ENCODE measurements at places on chromosomes 16 and 17.

DNA sequence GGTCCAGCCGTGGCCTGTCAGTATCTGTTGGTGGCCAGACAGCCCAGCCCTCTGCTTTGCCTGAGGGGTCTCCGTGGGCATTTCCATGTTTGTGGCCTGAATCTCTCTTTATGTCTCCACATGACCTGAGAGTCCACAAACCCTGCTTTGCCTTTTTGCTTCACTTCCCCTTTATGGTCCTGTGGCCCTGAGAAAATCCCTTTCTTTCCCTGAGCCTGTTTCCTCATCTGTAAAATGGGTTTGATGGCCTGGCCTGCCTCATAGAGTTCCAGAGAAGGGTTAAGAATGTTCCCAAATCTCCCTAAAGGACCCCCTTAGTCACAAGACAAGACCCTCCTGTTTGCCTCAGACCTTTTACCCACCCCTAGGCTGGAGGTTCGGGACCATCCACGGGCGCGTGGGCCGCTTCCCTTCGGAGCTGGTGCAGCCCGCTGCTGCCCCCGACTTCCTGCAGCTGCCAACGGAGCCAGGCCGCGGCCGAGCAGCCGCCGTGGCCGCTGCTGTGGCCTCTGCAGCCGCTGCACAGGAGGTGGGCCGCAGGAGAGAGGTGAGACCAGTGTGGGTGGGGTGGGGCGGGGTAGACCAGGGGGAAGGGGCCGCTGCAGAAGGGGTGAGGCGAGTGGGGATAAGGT lies 26.2 kb upstream of the ALKBH5 start:
- DNase-seq = no peak

- DNase-seq = no peak
Observed at GRCh38 chr16:69831212-69832123, 69.3 kb downstream of the WWP2 start.

- DNase-seq = no peak
Observed at GRCh38 chr17:34015253-34015652, 239.8 kb upstream of the CCL2 start.

DNA sequence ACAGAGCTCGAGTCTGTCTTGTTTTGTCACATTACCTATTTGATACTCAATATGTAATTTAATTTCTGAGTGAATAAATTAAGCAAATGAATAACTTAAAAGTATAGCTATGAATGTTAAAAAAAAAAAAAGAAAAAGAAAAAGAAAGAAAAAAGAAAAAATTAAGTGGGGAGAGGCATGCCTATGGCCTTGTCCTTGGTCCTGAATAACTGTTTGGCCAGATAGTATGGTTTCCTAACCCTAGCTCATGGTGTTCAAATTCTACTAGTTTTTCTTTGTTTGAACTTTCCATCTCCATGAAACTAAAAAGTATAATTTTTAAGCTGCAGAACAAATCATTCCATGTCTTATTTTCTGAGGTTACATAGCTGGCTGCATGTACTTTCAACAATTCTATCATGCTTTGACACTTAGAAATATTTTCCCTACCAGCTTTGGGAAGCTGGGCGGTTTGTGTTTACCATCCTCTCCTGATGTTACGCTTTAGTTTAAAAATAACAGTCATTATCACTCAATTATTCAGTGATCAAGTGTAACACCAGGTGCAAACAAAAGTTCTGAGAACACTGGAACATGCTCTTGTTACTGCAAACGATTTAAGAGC lies 31.8 kb downstream of the TOX3 start:
- no peak for DNase-seq

DNA sequence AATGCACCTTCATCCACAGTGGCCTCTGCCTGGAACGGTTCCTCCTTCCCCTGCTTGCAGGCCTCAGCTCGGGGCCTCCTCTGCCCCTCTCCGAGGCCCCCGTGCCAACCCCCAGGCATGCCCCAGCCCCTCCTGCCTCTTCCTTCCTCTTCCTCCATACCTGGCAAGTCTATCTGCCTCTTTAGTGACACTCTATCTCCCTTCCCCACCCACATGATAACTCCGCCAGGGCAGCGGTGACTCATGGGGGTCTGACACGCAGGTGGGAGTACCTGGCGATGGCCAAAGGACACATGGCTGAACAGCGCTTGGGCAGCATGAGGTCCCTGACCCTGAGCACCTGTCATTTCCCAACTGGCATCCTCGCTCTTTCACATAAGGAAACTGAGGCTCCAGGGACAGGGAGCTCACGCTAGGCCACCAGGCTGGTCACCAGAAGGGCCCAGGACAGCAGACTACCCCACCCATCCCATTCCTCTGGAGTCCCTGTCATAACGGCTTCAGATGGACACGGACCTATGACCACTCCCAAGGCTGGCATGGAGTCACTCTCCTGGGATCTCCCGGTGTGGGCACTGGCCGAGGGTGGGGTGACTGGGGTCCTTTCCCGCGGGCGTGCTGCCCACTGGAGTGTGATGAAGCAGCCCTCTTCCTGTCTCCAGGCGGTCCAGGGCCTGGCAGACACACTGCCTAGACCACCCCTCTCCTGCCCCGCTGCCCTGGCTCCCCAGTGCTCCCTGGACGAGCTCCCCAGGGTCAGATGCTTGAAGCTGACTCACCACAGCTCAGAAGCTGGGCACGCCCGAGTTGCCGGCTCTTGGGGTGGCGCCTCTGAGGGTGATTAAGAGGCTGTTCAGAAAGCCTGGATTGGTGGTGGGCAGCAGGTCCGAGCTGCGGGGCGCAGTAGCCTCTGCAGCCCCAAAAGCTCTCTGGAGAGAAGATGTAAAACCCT lies 100.6 kb downstream of the ENGASE start:
- DNase-seq = no peak

DNA sequence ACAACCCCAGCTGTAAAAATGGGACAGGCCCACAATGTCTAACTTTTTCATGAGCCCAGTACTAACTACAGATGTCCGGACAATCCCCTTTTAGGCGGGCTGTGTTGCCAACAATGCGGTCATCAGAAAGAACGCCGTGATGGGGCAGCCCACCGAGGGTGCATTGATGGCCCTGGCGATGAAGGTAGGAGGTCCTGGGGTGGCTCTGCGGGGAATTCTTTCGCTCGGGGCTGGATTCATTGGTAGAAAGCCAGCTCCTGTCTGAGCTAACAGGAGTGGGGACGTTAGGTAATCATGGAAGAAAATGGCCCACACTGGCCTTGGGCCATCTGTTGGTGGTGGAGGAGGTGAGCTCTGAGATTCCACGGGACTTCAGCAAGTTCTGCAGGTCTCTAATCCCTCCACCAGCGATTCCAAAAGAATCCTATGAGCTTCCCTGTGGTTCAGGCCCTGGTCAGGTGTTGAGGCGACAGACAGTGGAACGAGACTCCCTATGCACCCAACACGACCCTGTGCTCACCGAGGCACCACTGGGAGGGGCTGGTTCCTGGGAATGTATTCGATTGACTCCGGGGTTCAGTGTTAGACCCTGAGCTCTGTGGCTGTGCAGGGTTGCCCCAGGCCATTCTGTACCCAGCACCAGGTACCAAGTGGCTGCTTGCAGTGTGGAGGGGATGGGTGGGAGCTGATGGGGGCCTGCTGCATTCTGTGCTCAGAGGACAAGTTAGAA lies 61.9 kb downstream of the MEAK7 start:
- DNase-seq = no peak

DNA sequence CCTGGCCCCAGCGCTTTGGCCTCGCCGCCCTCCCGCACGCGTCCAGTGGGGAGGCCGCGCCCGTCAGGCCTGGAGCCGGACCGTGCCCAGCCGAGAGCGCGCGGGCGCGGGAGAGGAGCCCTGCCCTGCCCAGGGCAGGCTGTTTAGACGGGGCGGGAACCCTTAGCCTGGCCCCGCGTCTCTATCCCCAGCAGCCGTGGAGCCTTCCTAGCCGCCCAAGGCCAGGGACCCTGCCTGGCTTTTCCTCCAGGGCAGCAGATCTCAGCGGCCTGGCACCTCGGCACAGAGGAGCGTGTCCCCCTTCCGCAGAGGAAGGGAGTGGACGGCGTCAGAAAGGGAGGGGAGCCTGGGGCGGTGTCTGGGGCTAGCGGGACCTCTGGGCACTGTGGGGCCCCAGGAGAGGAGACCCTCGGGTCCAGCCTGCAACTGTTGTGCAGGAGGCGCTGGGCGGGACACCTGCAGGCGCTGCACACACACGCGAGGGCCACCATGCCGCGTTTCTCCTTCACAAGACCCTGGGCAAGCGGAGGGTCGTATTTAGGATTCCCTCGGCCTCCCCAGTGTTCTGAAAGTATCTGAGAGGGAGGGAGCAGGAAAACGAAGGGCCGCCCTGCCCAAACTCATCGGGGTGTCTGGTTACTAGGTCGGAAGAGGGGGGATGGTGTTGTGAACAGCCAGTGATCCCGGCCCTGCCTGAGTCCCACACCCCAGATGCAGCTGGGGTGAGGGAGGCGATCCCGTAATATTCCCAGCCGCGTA lies 2.3 kb upstream of the NPTX1 start:
- DNase-seq = no peak

DNA sequence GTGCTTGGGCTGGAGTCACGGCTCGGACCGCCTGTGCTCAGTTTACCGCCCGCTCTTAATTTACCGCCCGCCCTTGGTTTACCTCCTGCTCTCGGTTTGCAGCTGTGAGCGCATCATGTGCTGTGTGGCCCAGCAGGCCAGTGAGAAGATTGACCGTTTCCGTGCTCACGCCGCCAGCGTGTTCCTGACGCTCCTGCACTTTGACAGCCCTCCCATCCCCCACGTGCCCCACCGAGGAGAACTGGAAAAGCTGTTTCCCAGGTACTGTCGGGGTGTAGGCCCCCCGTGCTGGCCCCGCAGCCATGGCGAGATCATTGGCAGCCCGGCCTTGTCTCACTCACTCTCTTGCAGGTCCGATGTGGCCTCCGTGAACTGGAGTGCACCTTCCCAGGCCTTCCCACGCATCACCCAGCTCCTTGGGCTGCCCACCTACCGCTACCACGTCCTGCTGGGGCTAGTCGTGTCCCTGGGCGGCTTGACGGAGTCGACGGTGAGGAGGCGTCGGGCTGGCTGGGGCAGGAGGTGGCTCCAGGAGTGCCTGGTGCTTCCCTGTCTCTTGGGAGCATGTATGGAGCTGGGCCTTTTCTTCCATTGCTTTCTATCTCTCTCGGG lies 89.3 kb upstream of the ZNF750 start:
- no peak for DNase-seq

DNA sequence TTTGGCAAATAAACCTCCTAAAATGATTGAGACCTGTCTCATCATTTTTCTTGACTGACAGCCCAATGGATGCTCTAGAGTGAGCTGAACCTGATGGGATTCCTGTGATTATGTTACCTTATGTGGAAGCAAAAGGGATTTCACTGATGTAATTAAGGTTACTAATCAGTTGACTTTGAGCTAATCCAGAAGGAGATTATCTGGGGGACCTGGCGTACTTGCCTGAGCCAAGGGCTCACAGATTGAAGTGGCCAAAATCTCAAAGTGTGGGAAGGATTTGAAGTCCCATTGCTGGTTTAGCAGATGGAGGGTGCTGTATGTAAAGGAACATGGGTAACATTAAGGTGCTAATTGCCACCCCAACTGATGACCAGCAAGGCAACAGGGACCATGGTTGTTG lies 214.0 kb downstream of the CPPED1 start:
- DNase-seq = no peak

GRCh38 chr16:87412996-87413421 lies 20.9 kb downstream of the MAP1LC3B start:
- no peak for DNase-seq

GRCh38 chr16:67542464-67542863 lies 13.8 kb downstream of the RIPOR1 start:
- peak; percentile 45 for DNase-seq

DNA sequence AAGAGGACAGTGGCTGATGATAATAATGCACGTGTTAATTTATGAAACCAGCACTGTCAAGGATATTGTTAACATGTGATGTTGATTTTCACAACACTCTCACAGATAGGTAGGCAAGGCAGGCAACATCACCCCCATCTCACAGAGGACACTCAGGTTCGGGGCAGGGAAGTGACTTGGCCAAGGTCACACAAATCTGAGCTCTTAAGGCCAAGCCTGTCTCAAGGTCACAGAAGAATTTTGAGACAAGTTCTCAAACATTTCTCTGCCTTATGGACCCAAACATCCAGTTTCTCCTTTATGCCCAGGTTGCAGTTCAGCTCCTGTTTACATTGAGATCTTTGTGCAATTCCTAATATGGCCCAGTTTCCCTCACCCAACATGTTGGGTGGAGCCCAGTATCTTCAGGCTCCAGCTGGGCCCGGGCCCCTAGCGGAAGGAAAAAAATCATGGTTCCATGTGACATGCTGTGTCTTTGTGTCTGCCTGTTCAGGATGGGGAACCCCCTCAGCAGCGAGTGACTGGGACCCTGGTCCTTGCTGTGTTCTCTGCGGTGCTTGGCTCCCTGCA lies 1.3 kb downstream of the SLC2A4 start:
- DNase-seq = no peak

Measured in stimulated activated CD4-positive, alpha-beta T cell treated with anti-CD3 and anti-CD28 coated beads, Interleukin-2, amount 100 ng/mL, for 48 hours (primary cell).